ENCODE measurements at places on chromosomes 12 and 14. TPM values are rescaled to one million over a fixed set of nuclear protein-coding genes. Genes with fewer than 3 reads are reported as not detected.
A peak's percentile ranks its signal among the peaks of the same experiment; 100 is the strongest.

EFS gene
- 34.4 TPM for total RNA-seq

DHH gene
- 0.21 TPM for total RNA-seq

FSCB gene
- total RNA-seq: not detected

- no peak for DNase-seq
These were observed 158.3 kb upstream of the PRKD1 start for GRCh38 chr14:30085943-30086342.

DNA sequence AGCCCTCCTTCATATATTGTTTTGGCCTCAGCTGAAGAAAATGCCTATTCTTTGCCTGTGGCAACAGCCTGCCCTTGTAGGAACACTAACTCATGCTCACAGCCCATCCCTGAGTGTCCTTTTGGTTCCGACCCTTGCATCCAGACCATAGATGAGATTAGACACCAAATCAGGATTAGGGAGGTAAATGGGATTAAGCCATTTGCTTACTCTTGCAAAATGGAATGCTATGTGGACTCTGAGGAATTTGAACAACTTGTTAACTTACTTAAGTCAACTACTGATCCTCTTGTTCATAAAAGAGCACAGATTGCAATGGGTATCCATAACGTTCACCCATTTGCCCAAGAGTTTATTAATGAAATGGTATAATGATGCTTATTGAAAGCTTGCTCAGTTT, 27.3 kb downstream of the TSHR start:
- DNase-seq: no peak

DNA sequence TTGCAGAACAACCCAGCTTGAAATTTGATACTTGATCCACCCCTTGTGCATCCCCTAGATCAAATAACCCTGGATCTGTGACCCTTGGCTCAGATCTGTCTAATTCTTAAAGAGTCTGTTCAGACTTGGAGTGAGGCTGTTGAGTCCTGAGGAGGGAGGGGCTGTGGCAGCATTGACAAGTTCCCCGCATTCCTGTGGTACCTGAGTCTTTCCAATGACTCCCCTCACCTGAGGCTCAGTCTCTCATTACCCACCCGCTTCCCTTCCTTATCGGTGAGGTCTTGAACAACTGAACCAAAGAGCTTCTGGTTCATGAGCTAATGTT, 16.1 kb upstream of the HDAC7 start:
- no peak for DNase-seq

- DNase-seq: peak; percentile 2
These were observed 21.7 kb upstream of the SLC10A1 start for GRCh38 chr14:69818758-69819191.

GRCh38 chr12:120136093-120136770, 19.7 kb upstream of the RAB35 start:
- no peak for DNase-seq

- DNase-seq: no peak
These were observed 59.8 kb downstream of the WASHC4 start for GRCh38 chr12:105167346-105167745.

DNA sequence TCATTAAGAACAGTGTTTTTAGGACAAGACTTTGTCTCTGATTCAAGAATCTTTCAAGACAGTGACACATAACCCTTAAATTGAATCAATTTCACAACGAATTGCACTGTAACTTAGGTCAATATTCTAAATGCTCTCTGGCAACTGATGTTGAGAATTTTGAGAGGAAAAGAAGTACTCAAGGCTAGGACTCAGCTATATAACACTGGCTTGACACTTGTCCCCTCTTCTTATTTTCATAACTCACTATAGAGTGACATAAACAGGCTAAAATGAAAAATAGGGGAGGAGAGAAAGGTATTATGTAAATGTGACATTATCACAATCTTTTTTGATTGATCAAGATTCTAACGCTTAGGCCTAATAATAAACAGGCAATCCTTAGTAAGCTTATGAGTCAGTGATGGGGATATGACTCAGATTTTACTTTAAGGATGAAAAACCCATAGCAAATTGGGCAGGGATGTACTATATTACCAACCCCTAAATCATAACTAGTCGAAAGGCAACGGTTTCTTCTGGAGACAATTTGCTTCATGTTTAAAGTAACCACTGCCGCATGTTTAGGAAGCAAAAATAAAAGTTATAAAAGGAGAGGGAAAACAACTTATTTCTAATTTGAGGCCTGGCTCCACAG, 10.9 kb downstream of the BTG1 start:
- no peak for DNase-seq

DNA sequence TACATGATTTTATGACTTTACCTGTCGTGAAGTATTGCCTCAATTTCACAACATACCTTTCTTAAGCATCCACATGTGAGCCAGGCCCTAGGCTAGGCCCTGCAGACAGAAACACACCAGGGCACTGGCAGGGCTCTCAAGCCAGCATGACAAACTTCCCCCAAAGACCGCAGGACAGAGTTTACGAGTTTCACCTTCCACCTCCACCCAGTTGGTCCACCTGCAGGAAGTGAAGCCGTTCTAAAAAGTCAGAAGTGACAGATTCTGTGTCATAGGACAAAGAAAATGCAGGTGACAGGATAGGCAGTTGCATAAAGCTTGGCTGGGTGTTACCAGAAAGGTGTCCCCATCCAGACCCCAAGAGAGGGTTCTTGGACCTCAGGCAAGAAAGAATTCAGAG, 382.3 kb downstream of the PCNX1 start:
- DNase-seq: no peak

DNA sequence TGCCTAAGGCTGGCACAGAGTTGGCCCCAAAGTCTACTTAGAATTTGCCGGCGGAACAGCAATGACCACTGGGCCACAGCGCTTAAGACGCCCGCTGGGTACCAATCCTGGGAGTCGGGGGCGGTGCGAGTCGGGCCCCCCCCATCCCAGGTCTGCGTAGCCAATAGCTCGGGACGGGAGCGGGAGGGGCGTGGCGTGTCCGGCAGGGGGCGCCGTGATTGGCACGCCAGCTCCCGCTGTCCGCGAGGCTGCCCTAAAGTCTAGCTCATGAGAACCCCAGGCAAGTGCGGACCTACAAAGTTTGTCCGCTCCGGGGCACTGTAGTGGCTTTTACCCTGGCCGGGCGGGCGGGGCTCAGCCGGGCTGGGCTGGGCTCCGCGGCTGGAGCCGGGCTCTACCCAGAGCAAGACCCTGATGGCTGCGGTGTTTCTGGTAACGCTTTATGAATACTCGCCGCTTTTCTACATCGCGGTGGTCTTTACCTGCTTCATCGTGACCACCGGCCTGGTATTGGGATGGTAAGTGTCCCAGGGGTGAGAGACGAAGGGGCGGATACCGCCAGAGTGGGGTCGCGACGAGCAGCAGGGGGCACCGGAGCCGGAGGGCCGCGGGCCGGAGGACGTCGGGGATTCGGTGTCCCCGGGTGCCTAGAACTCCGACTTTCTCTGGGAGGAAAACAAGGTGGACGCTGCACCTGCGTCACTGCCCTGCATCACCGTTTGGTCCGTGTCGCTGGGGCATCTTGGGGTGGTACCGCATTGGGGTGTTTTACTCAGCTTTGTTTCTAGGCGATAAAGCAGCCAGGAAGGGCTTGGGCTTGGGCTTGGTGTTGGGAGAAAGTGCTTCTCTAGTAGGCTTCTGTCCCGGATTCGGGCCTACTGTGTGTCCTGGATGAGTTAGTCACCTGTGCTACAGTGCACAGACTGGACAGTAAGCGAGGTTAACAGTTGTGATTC, at the start of gene CGRRF1:
Gene CGRRF1 (plus strand): TSS at position 361 of the 956 bp plus-strand sequence. CDS start 54 bp downstream, at position 415.
- peak; percentile 87 for DNase-seq

- no peak for DNase-seq
These were observed 77.5 kb downstream of the BMP4 start for GRCh38 chr14:53879022-53879686.

DNA sequence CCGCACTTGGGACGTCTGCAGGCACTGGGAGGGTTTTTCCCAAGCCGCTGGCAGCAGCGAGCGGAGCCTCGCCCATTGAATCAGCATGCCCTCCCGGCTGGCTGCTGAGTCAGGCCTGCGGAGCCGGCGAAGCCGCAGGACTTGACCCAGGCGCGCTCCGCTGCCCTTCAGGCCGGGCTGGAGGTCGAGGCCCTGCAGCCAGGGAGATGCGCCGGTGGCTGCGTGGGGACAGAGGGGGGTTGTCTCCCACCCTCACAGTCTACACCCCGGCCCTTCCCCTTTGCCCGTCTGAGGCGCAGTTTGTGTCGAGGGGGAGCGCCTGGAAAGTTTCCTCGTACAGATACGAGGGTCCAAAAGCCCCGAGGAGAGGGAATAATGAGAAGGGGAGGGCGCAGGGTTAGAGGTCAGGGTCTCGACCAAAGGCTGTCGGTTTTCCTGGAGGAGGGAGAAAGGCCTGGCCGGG, 759 bp upstream of the KLC1 start:
- no peak for DNase-seq

DNA sequence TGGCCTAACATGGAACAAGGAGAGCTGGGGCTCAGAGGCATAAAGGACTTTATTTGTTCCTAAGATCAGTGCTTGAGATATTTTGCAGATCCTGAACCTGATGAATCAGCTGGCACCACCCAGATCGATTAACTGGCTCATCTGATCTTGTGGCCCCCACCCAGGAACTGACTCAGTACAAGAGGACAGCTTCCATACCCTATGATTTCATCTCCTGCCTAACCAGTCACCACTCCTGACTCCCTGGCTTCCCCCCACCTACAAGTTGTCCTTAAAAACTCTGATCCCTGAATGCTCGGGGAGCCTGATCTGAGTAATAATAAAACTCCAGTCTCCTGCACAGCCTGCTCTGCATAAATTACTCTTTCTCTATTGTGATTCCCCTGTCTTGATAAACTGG, 5.1 kb downstream of the C12orf56 start:
- no peak for DNase-seq

GRCh38 chr12:14567351-14568162, at the start of gene PLBD1:
Gene PLBD1 (minus strand): TSS chr12:14567883. CDS start chr12:14567696, 187 bp downstream.
- DNase-seq: no peak

DNA sequence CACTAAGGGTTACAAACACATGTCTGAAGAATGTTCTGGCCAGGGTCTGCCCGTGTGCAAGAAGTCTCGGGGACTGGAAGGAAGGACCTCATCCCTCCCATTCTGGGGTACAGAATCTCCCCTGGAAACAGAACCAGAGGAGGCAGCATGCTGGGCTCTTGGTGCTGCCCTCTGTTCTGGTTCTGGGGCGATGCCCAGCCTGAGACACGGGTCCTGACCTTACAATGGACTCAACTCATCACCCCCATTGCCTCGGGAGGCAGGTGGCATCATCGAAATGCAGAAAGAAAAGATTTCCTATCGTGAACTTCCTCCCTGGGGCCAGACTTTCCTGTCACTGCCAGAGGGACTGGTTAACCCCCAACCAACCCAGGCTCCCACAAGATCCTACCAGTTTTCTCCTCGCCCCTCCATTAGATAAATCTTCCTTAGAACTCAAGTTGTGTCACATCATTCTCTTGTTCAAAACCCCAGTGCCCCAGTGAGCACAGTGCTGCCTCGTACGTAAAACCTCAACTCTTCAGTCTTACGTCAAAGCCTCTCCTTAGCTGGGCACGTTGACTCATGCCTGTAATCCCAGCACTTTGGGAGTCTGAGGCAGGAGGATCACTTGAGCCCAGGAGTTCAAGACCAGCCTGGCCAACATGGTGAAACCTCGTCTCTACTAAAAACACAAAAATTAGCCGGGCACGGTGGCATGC, 52.1 kb downstream of the PSMA6 start:
- no peak for DNase-seq

DNA sequence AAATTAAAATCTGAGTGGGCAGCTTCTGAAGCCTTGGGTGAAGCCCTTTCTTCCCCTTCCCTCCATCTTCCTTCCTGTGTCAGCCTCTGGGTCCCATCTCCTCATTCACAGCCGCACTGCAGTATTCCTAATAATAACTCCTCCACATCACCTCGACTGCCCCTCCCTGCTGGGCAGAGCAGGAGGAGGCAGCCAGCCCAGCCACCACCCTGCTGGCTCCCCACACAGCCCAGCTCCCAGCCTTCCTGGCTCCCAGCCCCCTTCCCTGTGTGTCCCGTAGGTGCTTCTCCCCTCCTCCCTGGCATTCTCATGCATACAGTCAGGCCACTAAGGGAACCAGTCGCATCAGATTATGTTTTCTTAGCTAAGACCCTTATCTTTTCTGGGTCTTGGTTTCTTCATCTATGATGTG, 3.7 kb downstream of the IFFO1 start:
- no peak for DNase-seq

DNA sequence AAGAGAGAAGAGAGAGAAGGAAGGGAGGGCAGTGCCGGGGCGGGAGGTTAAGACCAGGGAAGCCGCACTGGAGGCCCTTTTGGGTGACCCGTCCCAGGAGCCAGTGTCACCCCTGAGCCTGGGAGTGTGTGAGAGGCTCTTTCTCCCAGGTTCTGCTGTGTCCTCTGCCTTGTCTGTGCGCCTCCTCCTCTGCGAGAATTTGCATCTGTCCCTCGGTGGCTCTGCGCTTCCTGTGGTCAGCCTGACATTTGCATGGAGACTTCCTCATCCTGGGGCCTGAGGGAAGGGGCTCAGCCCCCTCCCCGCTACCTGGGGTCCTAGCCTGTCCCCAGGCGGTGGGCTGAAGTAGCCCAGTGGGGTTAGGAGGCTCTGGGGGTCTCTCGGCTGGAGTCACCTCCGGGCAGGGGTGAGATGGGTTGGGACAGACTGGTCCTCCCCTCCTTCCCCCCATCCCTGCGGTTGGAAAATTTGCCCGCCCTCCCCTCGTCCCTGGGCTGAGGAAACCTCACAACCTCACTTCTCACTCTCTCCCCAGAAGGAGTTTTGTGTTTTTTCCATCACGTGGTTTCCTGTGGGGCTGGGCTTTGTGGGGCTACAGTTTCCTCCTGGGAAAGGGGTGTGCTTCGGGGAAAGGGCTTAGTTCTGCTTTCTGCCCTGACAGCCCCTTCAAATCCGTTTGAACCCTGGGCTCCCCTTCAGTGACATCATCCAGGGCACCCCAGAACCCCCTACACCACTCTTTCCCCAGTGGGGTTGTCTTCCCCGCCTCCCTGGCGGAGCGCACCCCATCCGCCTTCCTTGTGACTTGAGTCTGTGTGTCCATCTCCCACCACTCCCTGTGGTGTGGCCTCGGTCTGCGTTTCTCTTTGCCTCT, 2.5 kb downstream of the PTPN6 start:
- DNase-seq: no peak

- no peak for DNase-seq
These were observed 11.4 kb upstream of the ORAI1 start for GRCh38 chr12:121614872-121615467.

DNA sequence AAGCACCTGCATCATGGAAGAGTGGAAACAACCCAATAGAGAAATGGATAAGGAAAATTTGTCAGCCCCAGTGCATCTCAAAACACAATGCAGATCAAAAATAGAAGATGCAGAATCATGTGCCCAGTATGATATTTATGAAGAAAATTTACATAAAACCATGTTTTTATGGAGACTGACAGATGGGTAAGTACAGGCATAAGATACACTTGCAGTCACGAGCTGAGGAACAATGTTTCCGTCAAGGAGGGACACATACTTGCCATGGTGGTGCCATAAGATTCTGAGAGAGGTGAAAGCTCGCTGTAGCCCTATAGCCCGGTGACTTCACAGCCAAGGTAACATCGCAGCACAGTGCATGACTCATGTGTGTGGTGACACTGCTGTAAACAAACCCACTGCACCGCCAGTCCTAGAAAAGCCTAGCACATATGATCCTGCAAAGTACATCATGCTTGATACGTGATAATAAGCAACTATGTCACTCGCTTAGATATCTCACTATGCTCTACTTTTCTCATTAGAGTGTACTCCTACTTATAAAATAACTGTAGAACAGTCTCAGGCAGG, 112.6 kb downstream of the RIMBP2 start:
- DNase-seq: no peak

All from esophagus squamous epithelium (tissue), 5 donors.